Fibroblast of skin of back (primary cell): ENCODE measurements at places on chromosomes 1 and 21.

GRCh38 chr1:54358503-54359168, 47.6 kb downstream of the SSBP3 start:
- DNase-seq: no peak

DNA sequence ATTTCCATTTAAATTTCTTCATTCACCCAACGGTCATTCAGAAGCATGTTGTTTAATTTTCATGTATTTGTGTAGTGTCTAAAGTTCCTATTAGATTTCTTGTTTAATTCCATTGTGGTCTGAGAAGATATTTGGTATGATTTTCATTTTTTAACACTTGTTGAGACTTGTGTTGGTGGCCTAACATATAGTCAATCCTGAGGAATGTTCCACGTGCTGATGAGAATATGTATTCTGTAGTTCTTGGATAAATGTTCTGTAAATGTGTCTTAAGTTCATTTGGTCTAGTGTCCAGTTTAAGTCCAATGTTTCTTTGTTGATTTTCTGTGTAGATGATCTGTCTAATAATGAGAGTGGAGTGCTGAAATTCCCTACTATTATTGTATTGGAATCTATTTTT, 22.7 kb upstream of the LCE5A start:
- no peak for DNase-seq

DNA sequence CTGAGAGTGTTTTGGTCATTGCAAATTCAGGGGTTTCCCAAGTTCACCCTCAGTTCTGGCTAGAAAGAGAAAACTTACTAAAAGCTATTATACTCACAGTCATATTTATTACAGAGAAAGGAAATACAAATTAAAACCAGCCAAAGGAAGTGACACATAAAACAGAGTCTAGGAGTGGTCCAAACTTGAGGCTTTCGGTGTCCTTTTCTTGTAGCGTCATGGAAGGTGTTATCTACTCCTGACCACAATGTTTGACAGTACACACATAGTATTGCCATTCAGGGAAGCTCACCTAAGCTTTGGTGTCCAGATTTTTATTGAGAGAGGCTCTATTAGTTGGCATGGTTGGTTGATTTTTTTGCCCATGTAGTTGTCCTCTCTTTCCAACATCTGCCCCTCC, 59.0 kb downstream of the SLC35A3 start:
- no peak for DNase-seq

GRCh38 chr1:203360547-203361185, 9.7 kb upstream of the FMOD start:
- no peak for DNase-seq

DNA sequence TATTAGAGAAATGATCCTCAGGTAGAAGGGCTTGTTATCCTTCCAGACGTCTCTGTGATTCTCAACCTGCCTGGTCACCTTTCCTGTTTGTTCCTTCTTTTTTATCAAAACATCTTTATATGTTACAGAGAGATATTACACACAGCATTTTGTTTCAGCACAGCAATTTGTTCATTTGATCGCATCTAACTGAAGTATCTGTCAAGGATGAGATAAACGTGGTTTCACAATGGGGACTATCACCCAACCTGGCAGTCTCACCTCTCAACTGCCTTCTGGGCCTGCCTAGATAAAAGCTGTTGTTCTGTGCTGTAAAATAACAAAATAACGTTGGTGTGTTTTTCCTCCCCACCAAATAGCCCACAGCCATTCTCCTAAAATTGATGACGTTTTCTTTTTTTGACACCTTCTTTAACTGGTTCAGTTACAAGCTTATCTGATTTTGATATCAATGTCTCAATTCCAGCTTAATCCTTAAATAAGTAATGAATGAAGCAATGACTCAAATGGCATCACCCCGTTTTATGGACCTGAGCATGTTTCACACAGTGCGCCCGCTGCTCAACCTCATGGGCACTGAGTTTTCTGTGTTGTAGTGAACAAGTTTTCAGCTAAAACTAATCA, 367.9 kb upstream of the RUNX1 start:
- no peak for DNase-seq

GRCh38 chr1:22922640-22923039, 50.0 kb downstream of the LACTBL1 start:
- DNase-seq: peak; percentile 15

- no peak for DNase-seq
Measured at GRCh38 chr1:156226116-156226538, 13.3 kb downstream of the PMF1 start.

- no peak for DNase-seq
Measured at GRCh38 chr1:30541721-30542485, 181.5 kb downstream of the MATN1 start.

DNA sequence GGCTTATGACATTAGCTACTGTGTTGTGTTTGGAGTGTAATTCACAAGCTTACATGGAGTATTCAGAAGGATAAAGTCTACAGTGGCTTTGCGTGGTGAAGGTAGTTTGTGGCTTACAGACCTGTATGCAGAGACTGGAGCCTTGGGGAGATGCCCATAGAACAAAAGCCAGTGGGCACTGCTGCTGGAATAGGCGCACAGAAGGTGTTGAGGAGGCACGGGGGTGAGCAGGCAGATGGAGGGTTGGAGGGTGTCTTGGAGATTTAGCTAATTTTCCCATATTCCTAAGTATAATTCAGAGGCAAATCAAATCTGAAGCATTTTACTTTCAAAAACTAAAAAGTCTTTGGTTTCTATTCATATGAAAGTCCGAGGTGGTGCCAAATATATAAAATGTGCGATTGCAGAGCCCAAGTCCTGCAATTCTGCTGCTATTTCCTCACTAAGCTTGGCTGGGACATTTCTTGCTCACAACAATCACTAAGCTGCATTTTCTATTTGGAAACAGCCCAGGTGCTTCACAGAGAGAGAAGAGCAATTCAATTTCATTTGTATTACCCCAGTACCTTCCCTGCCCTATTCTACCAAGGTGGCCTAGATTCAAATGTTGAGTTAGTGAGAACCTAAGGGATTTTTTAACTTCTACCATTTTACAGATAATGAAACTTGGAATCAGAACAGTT, 48.5 kb downstream of the FH start:
- no peak for DNase-seq

DNA sequence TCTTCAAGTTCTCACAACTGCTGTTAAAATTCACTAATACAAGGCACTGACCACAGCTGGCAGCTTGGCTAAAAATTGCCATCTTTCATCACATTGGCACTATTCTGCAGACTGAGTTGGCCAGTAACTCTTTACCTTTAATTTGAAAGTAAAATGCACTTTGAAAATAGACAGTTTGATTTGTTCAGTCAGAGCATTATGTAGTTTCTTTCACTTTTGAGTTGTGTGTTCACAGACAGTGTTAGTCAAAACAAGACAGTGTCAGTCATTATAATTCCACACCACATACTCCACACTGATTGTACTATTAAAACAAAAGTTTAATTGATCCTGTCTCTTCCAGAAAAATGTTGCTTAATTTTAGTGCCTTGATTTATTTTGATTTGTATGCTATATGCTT, 160.7 kb downstream of the SDCCAG8 start:
- DNase-seq: no peak

GRCh38 chr21:41328660-41329607, 12.3 kb downstream of the FAM3B start:
- peak; percentile 2 for DNase-seq

GRCh38 chr1:170027760-170028159, 46.7 kb downstream of the KIFAP3 start:
- DNase-seq: no peak

- DNase-seq: no peak
Measured at GRCh38 chr1:108729481-108729880, 16.8 kb downstream of the FNDC7 start.

GRCh38 chr1:165844114-165844798, 16.8 kb downstream of the UCK2 start:
- DNase-seq: no peak

- no peak for DNase-seq
Measured at GRCh38 chr1:59674595-59674994, 140.2 kb upstream of the HOOK1 start.

DNA sequence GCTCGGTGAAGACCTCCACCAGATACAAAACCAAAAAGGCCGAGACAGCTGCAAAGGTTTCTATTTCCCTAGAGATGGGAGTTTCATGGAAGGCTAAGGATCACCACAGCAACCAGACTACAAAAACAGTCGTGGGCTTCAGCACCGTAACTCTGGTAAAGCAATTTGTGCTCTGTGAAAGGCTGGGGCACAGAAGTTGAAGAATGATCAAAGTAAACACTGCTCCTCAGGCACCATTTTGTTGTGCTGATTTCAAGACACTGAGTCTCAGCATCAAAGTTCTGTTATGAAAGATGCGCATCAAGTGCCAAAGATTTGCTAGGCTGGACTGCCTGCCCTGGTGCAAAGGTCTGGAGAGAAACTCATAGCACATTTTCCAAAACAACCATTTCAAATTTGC, 116.2 kb downstream of the TGFBR3 start:
- DNase-seq: no peak

- DNase-seq: peak; percentile 49
Measured at GRCh38 chr1:179817789-179818188, 59.8 kb downstream of the TOR1AIP2 start.

DNA sequence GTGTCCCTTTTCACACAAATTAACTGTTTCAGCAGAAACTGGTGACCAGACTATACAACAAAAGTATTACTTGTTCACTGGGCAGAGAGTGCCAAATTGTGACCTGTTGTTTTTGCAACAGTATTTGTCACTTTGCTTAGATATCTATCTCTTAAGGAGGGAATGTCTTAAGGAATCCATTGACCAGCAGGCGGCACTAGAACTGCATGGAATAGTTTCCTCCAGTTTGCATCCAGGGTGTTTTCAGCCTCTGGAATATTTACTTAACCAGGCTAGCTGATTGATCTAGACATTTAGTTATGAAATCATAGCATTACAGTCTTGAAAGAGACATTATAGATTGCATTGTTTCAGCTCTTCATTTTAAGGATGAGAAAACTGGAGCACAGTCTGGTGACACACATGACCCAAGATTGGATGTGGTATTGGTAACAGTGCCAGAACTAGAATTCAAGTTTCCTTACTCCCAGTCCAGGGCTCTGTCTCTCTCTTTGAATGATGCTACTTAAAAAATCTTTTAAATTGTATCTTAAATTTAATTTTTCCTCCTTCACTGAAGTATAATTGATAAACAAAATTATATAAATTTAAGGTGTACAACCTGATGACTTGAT, 16.9 kb downstream of the RPTN start:
- DNase-seq: peak; percentile 68
